ENCODE measurements at places on chromosomes 5 and 9.

DNA sequence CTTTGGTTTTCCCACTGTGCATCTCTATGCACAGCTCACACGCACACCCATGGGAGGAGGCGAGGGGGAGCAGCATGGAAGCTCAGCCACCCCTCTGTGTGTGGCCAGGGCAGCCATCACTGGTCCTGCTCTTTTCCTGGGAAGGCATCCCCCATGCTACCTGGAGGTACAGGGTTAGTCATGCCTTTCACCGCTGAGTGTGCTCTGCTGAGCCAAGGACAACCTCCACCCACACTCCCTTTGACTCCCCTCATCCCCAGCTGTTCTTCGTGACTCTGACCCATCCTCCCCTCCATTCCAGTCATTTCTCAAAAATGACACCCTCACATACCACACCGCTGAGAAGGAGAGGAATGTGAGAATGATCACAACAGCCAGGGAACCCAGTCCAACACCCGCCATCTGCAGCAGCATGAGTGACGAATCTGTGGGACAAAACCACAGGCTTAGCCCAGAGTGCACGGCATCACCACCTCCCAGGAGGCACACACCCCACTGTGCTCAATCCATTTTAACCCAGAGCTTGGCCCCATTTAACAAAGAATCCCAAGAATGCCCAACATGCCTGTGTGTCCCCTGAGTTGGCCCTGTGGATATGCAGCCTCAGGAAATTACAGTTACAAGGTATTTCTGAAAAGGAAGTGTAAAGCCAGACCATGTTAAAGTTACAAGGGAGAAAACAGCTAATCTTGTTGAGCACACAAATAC lies 133.4 kb downstream of the SUSD1 start:
- peak; percentile 100 for DNase-seq

DNA sequence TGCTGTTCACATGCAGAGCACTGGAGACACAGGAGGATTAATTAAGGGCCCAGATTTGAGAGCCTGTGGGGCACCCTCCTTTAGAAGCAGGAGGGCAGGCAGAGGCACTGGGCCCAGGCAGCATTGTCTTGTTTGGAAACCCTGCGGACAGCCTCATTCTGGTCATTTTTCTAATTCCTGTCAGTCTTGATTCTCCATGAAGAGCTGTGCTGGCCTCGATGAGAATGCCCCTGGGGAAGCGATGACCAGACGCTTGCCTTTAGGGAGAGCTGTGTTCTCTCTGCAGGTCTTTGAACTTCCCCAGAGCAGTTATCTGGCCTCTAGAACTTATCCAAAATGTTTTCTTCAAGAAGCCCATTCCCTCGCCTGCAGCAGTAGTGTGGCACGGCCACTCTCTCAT lies 117.8 kb upstream of the PTCH1 start:
- no peak for DNase-seq

- peak; percentile 16 for DNase-seq
These were observed 11.6 kb upstream of the CEL start for GRCh38 chr9:133050142-133050541.

DNA sequence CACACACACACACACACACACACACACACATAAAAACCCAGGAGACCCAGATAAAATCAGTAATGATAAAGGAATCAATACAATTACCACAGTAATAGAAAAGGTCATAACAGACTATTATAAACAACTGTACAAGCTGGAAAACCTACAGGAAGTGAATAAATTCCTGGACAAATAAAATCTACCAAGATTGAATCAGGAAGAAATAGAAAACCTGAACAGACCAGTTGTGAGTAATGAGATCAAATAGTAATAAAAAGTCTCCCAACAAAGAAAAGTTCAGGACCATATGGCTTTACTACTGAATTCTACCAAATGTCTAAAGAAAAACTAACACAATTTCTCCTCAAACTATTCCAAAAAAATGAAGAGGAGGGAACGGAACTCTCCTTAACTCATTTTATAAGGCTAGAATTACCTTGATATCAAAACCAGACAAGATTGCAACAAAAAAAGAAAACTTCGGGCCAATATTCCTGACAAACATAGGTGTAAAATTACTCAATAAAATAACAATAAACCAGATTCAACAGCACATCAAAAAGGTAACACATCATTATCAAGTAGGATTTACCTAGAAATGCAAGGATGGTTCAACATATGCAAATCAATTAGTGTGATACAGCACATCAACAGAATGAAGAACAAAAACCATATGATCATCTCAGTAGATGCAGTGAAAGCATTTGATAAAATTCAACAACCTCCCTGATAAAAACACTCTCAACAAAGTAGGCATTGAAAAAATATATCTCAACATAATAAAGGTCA lies 325.2 kb upstream of the POU5F2 start:
- no peak for DNase-seq

DNA sequence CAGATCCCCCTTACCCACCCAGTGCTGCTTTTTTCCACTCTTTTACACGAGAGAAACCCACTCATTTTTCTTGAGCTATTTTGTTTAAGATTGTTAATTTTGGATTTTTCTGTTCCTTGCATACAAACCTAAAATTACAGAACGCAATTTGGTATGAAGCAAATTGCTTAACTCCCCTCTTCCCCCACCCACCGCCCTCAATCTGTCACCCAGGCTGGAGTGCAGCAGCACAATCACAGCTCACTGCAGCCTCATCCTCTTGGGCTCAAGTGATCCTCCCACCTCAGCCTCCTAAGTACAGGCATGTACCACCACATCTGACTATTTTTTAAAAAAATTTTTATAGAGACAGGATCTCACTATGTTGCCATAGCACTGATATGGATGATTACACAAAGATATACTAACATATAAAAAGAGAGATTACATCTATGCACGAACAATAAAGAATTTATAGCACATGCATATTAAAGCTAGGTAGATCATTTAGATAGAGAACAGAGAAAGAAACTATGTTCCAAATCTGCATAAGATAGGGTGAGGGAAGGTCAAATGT lies 203.6 kb downstream of the PIK3R1 start:
- no peak for DNase-seq

- DNase-seq, result no peak
These were observed 106.7 kb downstream of the EFNA5 start for GRCh38 chr5:107563959-107564544.

DNA sequence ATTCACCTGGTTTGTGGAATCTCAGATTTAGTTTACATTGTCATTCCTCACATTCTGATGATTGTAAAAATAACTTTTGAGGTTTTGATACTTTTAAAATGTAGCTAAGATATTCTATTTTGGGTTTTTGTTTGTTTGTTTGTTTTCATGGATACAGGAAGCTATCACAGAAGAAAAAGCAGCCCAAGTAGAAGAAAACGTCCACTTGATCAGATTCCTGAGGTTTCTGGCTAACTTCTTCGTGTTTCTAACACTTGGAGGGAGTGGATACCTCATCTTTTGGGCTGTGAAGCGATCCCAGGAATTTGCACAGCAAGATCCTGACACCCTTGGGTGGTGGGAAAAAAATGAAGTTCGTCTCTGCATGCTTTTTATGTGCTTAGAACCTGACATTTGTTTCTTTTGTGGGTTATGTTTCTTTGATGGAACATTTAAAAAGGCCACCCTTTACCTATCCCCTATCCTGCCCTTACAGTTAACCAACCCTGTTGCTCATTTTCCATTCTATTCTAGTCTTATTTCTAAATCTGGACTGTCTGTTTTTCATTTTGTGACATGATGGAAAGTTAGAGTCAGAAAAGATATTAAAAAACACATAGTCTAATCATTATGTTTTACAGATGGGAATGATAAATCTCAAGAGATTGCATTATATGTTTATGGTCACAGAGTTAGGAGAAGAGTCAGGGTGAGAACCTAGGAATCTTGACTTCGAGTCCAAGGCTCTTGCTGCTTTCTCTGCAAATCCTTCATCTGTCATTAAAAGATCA lies 163.7 kb downstream of the ALDH1A1 start:
- DNase-seq, result no peak

DNA sequence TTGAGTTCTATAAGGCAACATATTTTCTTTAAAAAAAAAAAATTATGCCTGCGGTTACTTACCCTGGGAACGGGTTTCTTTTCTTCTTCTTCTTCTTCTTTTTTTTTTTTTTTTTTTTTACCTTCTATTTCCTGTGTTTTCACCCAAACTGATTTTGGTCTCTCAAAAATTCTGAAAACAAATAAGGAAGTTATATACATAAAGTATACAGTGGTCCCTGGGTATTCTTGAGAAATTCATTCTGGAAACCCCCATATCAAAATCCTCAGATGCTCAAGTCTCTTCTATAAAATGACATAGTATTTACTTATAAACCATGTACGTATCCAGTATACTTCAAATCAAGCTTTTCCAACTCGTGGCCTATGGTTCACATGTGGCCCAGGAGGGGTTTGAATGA lies 326.7 kb downstream of the MAT2B start:
- DNase-seq, result no peak

GRCh38 chr9:8365029-8365428 lies 565.5 kb upstream of the DMAC1 start:
- peak; percentile 76 for DNase-seq

- peak; percentile 98 for DNase-seq
These were observed 164.2 kb downstream of the AUH start for GRCh38 chr9:91197232-91198181.

GRCh38 chr9:105259731-105260612 lies 15.5 kb downstream of the SLC44A1 start:
- DNase-seq, result no peak
